ENCODE measurements at places on chromosomes 3 and 15.

DNA sequence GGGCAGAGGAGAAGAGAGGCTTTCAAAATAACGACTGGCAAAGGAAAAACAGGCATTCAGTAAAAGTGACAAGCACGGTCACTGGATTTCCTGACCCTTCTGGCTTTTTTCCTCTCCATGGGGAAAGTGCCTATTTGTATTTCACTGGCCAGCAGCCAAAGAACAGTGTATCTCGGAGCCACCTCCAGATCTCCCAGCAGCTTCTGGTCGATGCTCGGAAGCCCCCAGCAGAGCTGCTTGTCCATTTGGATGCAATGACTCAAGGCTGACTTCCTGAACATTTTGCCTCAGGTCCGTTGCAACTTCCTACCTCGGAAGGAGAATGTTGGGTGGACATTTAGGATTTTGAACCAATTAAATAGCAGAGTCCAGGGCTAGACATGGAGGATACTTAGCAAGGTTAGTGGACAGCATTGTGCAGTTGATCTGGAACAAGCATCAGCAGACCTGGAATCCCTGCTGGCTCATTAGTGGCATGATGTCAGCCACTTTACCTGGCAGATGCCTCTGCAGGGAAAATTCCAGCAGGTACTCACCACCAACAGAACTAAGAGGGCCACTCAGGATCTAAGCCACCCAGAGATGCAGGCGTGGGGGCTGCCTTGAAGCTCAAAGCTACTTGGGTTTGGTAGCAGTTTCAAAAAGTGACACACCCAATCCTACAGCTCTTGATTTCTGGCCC, 1.1 kb downstream of the FAM107A start:
- DNase-seq: no peak

GRCh38 chr3:70179111-70179510, 133.3 kb downstream of the MDFIC2 start:
- no peak for DNase-seq

DNA sequence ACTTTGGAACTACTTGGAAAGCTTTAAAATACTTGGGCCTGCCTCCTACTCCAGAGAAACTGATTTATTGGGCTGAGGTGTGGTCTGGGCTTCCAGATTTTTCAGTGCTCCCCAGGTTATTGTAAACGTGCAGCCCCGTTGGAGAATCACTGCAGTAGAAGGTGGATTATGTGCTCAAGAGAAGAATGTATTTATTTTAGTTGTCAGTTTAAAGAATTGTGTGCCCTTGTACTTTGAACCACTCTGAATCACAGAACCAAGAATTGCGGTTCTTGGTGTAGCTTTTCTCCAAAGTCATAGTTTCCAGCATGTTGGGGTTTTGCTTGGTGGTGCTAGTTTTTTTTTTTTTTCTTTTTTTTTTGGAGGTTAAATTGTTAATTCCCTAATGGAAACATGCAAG, 1.6 kb downstream of the TATDN2 start:
- no peak for DNase-seq

DNA sequence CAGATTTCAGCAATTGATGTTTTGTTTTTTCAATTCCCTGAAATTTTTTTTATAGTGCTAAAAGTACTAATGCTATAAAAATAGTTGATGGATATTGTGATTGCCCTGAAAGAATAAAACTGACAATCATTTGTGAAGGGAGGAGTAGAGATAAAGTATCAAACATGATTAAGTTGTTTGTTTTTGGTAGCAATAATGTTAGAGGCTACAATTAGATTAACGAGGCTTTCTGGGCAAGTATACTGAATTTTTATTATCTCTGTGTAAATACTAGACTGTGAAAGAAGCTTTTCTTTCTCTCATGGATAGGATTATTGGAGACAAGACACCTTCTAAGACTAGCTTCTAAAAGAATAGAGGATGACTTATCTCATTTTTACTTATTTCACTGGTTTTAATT, 15.6 kb downstream of the NR1D2 start:
- DNase-seq: no peak

GRCh38 chr3:58326267-58326900, 6.3 kb upstream of the PXK start:
- no peak for DNase-seq

DNA sequence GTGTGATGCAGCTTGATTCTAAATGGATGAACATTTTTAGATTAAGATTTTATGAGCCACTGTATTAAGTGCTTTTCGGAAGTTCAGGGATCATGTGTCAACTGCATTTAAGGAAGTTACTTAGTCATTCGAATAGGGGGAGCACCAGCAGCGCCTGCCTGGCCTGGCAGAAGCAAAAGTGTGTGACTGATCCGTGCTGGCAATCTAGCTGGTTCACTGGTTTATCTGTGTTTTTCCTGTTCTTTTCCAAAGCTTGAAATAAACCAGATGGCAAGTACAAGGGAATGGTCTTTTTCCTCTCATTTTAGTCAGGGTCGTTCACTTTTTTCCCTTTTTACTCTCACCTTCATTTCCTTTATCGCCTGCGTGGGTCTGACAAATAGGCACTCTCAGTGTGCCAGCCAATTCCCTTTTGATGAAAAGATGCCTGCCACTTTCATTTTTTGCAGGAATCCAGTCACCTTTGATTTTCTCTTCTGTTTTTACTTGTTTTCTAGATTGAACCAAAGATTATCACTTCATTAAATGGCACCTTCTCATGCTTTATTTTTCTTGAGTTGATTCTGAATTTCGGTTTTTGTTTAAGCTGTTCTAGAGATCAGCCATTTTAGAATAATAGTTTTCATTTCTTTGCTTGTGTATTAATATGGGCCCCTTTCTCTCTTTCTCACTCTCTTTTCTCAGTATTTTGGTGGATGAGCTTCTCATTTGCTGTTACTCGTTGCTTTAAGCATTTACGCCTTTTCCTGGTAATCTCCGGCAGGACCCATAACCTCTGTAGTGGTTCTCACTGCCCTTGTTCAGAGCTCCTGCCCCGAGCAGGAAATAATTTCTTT, 2.8 kb downstream of the ABHD2 start:
- no peak for DNase-seq

DNA sequence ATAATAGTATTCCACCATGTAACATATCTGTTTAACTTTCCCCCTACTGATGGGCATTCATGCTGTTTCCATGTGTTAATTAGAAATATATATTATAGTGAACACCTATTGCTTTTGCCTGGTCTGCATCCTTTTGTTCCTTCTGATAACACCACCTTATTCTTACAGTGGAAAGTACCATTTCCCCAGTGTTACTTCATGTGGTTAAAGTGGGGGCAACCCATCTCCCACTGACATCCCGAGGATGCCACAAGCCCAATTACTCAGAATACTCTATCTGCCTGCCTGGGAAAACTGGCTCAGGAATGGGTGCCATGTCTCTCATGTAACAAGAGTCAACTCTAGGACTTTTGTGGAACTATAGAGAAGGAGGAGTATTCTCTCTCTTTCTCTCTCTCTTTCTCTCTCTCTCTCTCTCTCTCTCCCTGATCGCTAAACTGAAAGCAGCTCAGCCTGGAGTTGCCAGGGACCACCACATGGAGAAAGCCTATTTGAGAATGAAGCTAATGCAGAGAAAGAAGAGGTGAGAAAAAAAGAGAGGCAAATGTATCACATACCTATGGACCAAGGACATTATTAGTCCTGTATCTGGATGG, 66.4 kb upstream of the PPIB start:
- no peak for DNase-seq

GRCh38 chr3:63922491-63923199, 10.5 kb upstream of the SCAANT1 start:
- DNase-seq: no peak

- no peak for DNase-seq
Observed at GRCh38 chr3:156582532-156583183, 27.7 kb upstream of the SSR3 start.

DNA sequence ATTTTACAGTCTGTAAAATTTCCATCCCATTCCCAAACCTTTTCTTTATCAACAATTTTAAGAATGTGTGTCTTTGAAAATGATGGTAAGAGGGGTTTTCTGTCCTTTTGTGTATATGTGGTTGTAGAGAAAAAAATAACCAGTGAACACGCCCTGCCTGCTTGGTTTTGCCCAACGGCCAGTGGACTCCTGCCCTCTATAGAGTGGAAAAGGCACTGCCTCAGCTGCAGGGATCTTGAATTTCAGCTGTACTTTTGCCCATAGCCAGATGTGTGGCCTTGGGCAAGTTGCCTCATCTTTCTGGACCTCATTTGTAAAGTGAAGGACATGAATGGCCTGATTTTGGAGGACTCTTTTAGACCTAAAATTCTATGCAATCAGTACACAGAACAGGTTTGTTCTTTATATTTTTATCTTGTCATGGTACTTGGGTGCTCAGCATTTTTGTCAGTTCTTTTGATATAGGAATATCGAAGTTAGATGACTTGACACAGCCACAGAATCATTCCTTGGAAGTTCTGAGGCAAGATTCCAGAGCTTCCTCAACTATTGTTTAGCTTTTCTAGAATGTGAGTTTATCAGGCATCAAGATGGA, 81.0 kb downstream of the CLDN11 start:
- DNase-seq: peak; percentile 39

DNA sequence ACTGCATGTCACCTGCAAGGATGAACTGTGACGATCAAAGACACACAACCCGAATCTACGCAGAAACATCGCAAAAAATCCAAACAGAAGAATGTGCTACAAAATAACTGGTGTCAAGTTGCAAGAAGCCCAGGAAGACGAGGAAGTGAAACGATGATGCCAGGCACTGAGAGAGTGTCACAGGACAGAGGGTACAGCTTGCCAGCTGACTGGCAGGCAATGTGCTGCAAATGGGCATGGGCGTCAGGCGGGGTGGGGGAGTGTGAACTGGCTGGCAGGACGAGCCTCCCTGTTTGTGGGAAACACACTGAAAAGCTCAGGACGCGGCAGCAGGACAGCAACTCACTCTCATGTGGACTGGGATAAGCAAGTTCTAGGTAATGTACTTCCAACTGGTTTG, 28.9 kb upstream of the OCA2 start:
- DNase-seq: no peak

DNA sequence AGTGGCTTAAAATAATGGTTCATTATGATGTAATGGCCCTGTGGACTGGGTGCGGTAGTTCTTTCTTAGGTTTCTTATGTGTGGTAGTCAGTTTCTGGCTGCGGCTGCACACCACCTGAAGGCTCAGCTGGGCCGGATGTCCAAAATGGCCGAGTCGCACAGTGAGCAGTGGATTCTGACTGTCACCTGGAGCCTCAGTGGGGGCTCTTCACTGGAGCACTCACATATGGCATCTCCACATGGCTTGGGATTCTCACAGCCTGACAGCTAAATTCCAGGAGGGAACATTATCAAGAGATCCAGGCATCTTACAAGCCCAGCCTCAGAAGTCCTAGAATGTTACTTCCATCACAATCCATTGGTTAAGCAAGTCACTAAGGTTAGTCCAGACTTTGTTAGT, 26.8 kb upstream of the ALDH1L1 start:
- no peak for DNase-seq

DNA sequence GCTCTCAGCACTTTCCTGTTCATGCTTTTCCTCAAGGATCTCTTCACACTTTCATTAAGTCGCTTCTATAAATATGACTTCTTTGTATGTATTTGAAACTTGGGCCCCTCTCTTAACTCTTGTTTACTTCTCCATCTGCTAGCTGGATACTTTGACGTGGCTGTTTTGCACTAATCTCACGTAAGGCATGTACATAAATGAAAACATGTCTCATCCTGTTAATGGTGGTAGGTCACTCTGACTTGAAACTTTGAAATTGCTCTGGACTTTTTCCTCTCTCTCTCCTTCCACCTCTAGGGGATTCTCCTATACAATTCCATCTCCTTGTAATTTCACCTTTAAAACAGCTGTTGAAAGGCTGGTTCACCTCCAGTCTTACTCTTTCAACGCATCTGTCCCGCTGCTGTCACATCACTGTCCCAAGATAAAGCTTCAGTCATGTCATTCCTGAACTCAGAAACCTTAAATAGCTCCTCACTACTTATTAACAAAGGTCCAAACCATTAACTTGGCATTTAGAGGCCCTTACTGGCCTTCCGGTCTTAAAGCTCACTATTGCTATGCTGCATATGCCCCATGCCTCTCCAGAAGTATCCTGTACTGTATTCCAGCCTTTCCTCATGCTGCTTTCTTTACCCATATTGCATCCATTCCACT, 1.2 kb downstream of the BLOC1S6 start:
- no peak for DNase-seq

- no peak for DNase-seq
Observed at GRCh38 chr3:171548917-171549316, 88.7 kb upstream of the TNIK start.

- peak; percentile 39 for DNase-seq
Observed at GRCh38 chr15:64596701-64597476, 136.5 kb downstream of the ZNF609 start.

DNA sequence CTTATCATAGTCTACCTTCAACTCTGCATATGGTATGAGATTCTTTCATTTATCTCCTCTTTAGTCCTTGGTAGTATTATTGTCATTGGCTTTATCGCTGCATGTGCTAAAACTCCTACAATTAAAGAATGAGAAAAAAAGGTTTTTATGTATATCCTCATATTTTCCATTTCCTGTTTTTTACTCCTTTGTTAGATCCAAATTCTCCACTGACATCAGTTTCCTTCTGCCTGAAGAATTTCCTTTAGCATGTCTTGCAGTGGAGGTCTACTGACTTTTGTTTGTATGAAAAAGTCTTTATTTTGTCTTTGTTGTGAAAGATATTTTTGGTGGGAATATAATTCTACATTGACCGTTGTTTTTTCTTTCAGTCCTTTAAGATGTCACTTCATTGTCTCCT, 81.0 kb upstream of the TNIK start:
- DNase-seq: no peak

DNA sequence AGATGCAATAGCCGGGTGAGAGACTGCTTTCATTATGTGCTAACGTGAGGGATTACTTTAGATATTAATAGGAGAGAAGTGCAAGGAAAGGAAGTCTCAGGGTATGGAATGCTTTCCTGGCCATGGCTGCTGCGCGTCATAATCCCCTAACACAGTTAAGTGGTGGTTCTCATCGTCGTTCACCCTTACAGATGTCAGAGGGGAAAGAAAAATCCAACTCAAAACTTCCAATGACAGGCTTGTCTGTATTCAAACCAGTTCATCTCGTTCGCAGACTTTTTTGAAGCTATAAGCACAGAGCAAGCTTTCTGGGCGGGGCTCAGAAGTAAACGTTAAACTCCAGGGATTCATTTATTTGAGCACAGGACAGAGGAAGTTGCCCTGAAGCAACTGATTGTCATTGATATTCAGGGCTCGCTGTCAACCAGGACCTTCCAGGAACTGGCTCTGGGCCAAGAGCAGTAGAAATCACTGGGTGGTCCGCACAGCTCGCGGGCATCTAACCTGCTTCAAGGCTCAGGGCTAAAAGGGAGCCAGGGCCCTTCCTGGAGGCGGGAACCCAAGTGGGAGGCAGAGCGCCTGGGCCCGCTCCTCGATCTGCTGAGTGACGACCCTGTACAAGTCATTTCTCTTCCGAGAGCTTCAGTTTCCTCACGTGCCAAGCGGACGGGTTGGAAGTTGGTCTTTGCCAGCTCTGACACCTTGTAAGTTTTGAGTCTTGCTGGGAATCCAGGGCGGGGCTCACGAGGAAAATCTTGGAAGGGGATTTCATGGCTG, 1.1 kb upstream of the LPP start:
- DNase-seq: no peak

DNA sequence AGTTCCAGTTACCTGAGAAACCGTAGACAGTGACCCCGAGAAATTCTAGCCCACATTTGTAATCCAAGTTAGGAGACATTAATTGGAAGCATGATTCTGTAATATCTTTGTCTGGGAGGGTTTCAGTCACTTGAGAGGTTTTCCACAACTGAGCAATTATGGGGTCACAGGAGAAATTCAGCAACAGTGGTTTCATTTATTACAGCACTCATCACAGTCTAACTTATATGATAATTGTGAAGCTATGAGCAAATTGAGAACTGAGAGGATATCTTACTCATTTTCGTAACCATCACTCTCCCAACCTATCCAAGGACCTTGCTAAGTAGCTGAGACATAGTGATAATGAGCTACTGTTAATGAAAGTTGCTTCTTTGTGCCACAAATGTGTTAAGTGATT, 328.5 kb upstream of the PPP2R3A start:
- DNase-seq: no peak

All from brain pericyte (primary cell).